CD8-positive, alpha-beta memory T cell (primary cell): ENCODE measurements at places on chromosomes 6 and 20. TPM values are rescaled to one million over a fixed set of nuclear protein-coding genes. Genes with fewer than 3 reads are reported as not detected.

GRCh38 chr20:23231561-23232218 lies 118.9 kb upstream of the NXT1 start:
- DNase-seq: no peak
- no peaks in the 10 kb centered on the region for H3K36me3 ChIP-seq
- H3K27me3 ChIP-seq: no peaks in the 10 kb centered on the region
- no peak overlapping the region for H3K4me3 ChIP-seq

GRCh38 chr6:146355521-146356100 lies 188.0 kb upstream of the RAB32 start:
- no peaks in the 10 kb centered on the region for H3K4me1 ChIP-seq
- no peak overlapping the region for H3K4me3 ChIP-seq
- DNase-seq: no peak
- no peak overlapping the region for H3K27ac ChIP-seq
- H3K36me3 ChIP-seq: no peaks in the 10 kb centered on the region

GRCh38 chr20:37314099-37314498 lies 24.6 kb downstream of the MANBAL start:
- H3K27ac ChIP-seq: no peak overlapping the region
- peaks cover 7% of the 10 kb centered on the region for H3K4me1 ChIP-seq
- no peak overlapping the region for H3K4me3 ChIP-seq
- no peaks in the 10 kb centered on the region for H3K27me3 ChIP-seq

Gene BANF2
- not detected for total RNA-seq

- H3K27ac ChIP-seq: no peak overlapping the region
- peak; percentile 40 for DNase-seq
- peaks cover 7% of the 10 kb centered on the region for H3K4me1 ChIP-seq
Measured at GRCh38 chr20:50376888-50377459, 133.2 kb upstream of the PTPN1 start.

- no peak overlapping the region for H3K4me3 ChIP-seq
- no peaks in the 10 kb centered on the region for H3K36me3 ChIP-seq
- H3K27ac ChIP-seq: no peak overlapping the region
- no peaks in the 10 kb centered on the region for H3K4me1 ChIP-seq
- no peak for DNase-seq
Measured at GRCh38 chr6:39407446-39407993, 85.0 kb upstream of the KCNK16 start.

GRCh38 chr6:163285691-163286090 lies 128.8 kb upstream of the QKI start:
- H3K36me3 ChIP-seq: no peaks in the 10 kb centered on the region
- no peaks in the 10 kb centered on the region for H3K4me1 ChIP-seq
- no peak overlapping the region for H3K27ac ChIP-seq
- no peak for DNase-seq
- H3K27me3 ChIP-seq: no peaks in the 10 kb centered on the region

GRCh38 chr6:35228481-35228880 lies 14.7 kb downstream of the SCUBE3 start:
- H3K27me3 ChIP-seq: no peaks in the 10 kb centered on the region
- no peak overlapping the region for H3K27ac ChIP-seq
- no peak overlapping the region for H3K4me3 ChIP-seq
- no peaks in the 10 kb centered on the region for H3K4me1 ChIP-seq

DNA sequence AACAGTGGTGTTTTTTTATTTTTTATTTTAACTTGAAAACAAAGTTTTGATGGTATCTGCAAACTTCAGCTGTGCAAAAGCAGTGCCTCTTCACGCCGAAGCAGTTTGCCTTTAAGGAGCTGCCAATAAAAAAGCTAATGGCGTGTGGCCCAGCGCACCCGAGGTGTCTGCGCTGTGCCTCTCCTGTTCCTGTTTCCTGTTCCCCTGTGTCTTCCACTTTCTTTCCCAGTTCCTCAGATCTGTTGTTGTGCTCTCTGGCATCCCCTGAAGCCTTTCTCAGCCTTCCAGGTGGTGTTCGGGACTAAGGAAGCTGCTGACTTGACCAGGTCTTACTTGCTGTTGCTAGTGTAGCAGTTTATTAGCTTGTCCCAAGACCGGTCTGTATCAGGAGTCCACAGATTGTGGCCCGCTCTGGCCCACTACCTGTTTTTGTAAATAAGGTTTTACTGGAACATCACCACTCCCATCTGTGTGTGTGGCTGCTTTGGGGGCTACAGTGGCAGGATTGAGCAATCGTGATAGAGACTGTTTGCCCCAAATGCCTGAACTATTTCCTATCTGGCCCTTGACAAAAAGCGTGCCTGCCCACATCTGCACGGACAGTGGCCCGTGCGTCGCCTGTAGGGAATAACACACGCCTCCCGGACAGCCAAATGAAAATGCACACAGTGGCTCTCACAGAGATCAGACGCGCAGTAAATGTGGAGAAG lies 178.3 kb downstream of the TMEM242 start:
- H3K36me3 ChIP-seq: peaks cover 5% of the 10 kb centered on the region
- no peak for DNase-seq
- no peak overlapping the region for H3K27ac ChIP-seq
- H3K4me1 ChIP-seq: peaks cover 9% of the 10 kb centered on the region
- no peaks in the 10 kb centered on the region for H3K27me3 ChIP-seq

Gene SLC35F1
- not detected for total RNA-seq

GRCh38 chr6:43895656-43896328 lies 125.8 kb downstream of the VEGFA start:
- H3K36me3 ChIP-seq: no peaks in the 10 kb centered on the region
- no peaks in the 10 kb centered on the region for H3K27me3 ChIP-seq
- DNase-seq: no peak
- H3K27ac ChIP-seq: no peak overlapping the region
- no peak overlapping the region for H3K4me3 ChIP-seq

DNA sequence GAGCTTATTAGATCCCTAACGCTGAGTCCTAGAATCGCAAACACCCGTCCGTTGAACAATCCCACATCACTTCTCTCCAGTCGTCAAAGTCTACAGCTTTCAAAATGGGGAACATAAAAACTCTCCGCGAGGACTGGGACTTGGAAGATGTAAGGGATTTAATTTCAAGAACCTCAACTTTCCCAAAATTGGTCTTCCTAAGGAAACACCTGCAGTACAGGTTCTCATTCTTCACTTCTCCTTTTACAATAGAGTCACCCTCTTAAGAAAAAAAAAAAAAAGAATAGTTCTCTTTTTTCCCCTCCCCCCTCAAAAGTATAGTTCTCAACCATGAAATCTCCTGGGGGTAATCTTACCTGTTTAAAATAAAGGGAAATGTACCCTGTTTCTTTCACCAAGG lies 6.6 kb upstream of the ZBTB22 start:
- H3K4me3 ChIP-seq: peak overlapping the region; percentile 88
- H3K27ac ChIP-seq: no peak overlapping the region
- peaks cover 39% of the 10 kb centered on the region for H3K4me1 ChIP-seq
- no peaks in the 10 kb centered on the region for H3K27me3 ChIP-seq

DNA sequence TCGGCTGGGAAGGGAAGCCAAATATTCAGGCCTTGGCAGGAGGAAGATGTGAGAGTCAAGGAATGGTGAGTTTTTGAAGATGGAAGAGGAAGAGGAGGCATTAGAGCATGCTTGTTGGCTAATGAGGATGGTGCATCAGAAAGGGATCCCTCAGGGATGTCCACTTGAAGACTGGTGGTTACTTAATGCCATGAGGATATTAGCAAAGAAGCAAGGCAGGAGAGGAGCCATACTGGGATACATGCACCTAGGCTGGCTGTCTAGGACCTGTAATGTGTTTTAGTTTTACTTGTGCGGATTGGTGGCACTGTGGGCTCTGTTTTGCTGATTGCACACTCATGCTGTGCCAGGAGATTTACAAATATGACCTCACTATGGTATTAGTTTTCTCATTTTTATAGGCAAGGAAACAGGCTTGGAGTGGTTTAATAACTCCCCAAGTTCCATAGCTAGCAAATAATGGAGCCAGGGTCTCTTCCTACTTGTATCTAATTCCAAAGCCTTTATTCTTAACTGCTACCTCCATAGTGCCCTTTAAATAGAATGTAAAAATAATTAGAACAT lies 37.8 kb downstream of the NCOA7 start:
- no peaks in the 10 kb centered on the region for H3K36me3 ChIP-seq
- no peaks in the 10 kb centered on the region for H3K27me3 ChIP-seq
- no peak for DNase-seq
- no peak overlapping the region for H3K4me3 ChIP-seq

Gene DCDC2
- total RNA-seq: not detected

DNA sequence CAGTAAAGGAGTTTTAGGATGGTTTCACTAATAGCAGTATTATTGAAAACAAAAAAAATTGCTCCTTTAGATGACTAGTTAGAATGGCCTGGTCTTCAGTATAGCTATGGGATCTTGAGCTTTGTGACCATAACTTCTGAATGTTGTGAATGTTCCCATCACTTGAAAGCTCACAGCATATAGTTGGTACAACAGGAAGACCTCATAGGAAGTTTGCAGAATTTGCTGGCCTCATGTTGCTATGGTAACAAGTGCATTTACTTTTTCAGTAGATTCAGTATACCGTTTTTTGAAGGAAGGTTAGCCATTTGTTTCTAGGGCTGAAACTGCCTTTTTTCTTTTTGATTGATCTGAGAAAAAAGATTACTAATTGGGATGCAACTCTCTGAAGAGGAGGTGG lies 8.3 kb downstream of the PHF3 start:
- H3K27ac ChIP-seq: no peak overlapping the region
- DNase-seq: peak; percentile 49
- H3K4me1 ChIP-seq: peaks cover 50% of the 10 kb centered on the region
- no peaks in the 10 kb centered on the region for H3K36me3 ChIP-seq
- H3K27me3 ChIP-seq: no peaks in the 10 kb centered on the region

Gene ME1
- 0.42 TPM for total RNA-seq
